Heart right ventricle (tissue), 16 donors: ENCODE measurements at places on chromosomes 4 and X. TPM values are rescaled to one million over a fixed set of nuclear protein-coding genes. Genes with fewer than 3 reads are reported as not detected.

The PAGE1 gene
- not detected for total RNA-seq

GRCh38 chr4:128449251-128449650 lies 161.6 kb upstream of the PGRMC2 start:
- no peak for DNase-seq

- DNase-seq = no peak
Observed at GRCh38 chrX:16678689-16679088, 28.7 kb downstream of the S100G start.

GRCh38 chr4:1767061-1767769 lies 25.9 kb upstream of the FGFR3 start:
- DNase-seq = no peak

GRCh38 chrX:119895843-119896326 lies at the start of gene AKAP14:
TSS of gene AKAP14 (plus strand) at chrX:119895893. CDS start at chrX:119903224, 7,331 bp downstream.
- no peak for DNase-seq

- DNase-seq = no peak
Observed at GRCh38 chrX:80216086-80216485, 201.5 kb downstream of the TBX22 start.

DNA sequence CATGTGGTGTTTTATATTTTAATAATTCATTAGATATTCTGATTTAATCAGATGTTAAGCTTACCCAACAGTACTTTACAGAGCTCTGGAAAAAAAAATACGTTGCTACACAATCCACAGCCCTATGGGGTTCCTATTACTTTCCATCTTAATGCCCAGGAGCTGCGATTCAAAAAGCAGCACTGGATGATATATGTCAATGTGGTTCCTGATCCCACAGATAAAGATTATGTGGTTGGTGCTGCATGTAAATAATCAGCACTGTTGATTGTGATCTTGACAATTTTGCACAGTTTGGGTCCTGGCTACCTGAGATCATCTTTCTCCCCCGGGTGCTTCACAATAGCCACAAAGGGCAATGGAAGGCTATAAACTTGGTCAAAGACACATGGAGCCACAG lies 72.7 kb upstream of the DCLK2 start:
- DNase-seq = no peak
